Stimulated activated naive CD8-positive, alpha-beta T cell treated with anti-CD3 and anti-CD28 coated beads, Interleukin-15, Interleukin-2, amounts not matched to agents 100 U/mL and 50 U/mL, for 24 hours (primary cell): ENCODE measurements at places on chromosomes 11 and 22.

DNA sequence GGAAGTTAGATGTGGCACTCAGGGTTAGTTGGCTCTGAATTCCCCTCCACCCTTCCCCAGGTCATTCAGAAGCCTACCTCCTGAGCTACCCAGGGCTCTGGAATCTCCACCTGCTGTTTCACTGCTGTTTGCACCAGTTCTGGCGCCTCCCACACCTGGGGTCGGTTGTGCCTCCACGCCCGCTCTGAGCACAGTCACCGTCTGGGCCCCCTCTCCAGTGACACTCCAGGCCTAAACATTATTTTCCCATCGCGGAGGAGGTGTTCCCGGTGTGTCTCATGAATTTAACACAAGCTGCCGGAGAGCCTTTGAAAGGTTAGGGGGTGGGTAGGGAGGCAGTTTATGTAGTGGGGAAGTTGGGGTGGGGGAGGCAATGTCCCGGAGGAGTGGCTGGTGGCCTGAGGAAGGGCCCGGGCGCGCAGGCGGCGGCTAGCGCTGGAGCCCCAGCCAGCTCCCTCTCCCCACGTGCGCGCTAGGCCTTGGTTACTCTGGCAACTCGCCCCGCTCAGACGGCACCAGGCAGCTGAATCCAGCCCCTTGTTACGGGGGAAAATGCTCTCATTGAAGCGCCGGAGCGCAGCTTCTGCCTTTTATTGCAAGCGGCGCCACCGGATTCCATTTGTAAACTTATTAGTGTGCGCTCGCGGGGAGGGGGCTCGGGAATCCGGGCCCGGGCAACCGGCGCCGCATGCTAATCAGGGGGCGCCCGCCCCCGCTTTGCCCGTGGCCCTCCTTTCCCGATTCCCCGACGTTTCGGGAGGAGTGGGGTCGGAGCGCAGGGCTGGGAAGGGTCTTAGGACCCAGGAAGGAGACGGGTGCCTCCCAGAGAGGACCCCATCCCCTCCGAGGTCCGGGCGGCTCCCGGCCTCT is 52.4 kb downstream of the GRIK4 start:
- no peak for DNase-seq

DNA sequence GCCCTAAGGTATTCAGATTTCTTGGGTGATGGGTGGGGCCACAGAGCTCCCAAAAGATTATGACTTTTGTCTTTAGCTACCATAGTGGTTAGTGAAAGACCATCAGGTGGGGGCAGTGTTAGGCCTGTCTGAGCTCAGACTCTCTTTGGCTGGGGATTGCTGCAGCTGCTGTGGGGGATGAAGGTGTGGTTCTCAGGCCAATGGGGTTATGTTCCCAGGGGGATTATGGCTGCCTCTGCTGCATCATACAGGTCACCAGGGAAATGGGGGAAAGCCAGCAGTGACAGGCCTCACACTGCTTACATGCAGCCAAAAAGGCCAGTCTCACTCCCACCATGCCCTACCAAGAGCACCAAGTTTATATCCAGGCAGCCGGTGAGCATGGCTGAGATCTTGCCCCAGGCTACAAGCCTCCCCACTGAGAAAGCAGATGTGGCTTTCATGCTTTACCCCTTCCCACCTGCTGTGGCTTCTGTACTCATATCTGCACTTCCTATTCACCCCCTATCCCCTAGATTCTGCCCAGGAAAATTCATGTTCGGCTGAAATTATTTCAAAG is 24.8 kb downstream of the CNTF start:
- DNase-seq, result no peak

- DNase-seq, result no peak
Measured at GRCh38 chr11:103413266-103413888, 304.2 kb downstream of the DYNC2H1 start.

DNA sequence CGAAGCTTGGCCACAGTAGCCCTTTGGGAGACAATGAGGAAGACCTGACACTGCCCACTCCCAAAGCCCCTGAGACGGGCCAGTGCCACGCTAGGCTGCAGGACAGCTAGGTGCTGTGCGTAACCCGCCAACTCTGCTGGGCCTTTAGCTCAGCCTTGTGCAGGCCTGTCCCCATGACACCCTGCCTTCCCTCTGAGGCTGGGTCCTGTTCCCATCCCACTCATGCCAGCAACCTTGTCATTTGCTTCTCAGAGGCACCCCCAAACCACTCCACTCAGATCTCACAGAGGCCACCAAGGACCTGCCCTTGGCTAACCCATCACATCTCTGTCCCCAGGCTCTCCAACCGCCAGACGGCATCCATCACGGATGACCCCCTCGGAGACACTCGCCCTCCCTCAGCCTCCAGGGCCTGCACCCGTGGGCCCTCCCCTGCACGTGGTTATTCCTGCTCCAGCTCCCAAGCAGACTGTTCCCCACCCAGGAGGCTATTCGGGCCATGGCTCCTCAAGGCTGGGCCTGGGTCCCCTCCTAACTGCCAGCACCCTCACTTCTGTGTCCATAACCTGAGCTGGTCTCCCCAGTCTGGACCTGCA is 11.1 kb downstream of the CELSR1 start:
- DNase-seq, result no peak

- DNase-seq, result no peak
Measured at GRCh38 chr11:130441719-130442118, 6.7 kb upstream of the ADAMTS15 start.

DNA sequence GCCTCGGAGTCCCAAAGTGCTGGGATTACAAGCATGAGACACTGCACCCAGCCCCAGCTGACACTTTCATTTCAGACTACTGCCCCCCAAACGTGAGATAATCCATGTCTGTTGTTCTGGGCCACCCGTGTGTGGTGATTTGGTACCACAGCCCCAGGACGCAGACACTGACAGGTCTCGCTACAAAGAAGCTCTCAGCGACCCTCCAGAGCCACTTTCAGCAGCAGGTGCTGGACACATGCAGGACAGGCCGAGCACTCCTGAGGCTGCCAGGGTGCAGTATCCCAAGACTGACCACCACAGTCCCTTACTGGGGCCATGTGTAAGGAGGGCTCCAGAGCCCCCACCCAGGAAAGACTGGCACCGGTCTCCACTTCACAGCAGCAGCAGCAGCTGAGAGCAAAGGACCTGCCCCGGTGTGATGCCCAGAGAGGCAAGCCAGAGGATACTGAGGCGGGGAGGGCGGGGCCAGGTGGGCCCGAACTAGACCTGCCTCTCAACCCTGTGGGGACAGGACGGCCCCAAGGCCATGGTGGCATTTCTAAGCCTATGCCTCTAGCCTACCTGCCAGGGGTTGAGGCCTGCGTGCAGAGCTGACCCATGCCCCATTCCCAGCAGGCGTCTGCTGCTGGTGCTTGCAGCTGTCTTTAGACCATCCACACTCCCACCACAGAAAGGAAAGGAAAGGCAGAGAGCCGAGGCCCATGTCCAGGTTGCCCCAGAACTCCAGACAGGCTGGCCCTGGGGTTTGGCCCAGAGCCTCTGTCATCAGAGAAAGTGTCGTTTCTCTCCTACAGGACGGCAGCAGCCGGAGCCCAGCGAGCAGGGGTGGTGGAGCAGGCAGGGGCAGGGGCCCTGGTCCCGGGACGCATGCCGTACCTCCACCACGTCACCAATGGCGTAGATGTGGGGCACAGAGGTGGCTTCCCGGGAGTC is 28.0 kb upstream of the GNB1L start:
- DNase-seq, result no peak

DNA sequence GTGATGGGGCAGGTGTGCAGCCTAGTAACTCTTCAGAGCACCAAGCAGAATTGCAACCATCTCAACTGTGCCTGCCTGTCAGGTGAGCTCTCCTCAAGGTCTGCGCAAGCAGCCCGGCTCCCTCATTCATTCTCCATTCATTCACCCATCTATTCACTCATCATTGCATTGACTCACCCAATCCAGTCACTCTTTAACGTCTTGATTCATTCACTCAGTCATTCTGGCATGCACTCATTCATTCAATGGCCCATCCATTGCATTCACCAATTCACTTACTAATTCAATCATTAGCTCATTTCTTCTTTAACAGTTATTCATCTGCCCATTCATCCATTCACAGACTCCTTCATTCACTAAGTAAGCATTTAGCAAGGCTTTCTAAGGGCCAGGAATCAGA is 111.8 kb downstream of the PDE2A start:
- DNase-seq, result no peak

DNA sequence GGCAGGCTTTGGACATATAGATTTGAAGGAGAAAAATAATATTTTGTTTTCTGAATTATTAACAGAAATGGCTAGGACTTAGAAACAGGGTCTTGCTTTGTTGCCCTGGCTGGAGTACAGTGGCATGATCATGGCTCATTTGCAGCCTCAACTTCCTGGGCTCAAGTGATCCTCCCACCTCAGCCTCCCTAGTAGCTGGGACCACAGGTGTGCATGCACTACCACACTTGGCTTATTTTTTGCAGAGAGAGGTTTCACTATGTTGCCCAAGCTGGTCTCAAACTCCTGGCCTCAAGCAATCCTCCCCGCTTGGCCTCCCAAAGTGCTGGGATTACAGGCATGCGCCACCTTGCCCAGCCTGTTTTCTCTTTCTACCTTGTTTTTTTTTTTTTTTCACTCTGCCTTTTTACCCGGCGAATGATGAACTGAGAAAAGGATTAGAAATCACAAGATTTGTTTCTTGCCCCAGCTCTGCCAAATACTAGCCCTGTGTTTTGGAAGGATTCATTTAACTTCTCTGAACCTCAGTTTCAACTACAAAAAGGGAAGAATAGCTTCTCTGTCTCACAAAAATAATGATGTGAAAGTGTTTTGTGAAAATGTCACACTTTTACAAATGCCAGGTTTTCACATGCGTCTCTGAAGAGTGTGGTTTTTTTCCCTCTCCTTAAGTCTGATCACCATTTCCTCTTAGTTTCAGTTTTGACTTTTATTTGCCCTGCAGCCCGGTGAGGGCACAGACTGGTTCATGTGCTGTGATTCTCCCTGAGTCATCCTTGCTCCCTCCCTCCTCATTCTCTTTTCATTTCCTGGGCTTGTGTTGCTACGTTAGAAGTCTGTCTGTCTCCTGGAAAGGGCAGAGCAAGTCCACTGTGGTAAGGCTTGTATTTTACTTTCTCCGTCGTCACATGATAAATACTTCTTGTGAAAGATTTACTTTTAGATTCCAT is 67.7 kb downstream of the BCL2L13 start:
- DNase-seq, result peak; percentile 43

DNA sequence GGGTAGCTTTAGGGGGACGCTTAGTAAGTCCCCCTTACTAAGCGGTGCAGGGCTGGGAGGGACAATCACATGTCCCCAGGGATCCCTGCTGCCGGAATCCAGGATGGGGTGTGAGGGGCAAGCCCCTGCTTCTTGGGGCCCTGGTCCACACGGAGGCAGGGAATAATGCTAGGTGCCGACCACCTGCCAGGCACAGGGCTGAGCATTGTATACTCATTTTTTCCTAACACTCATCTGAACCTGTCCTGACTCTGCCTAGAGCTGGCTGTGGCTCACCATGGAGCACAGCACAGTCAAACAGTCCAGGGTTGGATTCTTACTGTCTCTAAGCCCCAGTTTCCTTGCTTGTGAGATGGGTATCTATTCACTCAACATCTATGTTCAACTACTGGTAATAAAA is 1.4 kb upstream of the LTBP3 start:
- DNase-seq, result no peak

GRCh38 chr11:115925568-115926090 is 421.4 kb upstream of the CADM1 start:
- DNase-seq, result no peak

DNA sequence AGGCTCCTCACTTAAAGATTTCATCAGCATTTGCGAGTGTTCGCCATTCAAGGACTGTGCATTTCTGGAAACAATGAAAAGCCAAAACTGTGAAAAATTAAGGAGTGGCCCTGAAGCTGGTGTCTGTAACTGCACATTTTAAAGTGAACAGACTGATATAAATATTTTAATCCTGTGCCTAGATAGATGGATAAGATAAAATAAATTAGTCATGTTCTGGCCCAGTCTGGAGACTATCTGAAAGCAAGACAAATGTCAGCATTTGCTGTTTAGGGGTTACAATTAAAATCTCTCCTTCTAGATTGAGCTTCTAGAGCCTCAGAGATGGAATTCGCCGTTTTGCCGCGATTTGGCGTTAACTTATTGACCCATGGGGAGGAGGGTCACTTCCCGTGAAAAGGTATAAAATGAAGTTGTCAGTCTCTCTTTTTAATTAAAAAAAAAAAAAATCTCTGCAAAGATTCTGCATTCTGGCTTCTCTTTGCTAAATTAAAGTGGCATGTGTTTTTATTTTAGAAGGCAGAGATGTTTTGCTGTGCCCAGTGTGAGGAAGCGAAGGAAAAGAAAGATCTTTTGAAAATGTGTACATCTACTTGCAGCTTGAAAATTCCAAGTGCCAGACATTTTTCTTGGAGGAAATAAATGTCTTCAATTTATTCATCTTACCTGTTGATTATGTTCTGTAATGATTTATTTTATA is 79.7 kb upstream of the WNT7B start:
- DNase-seq, result no peak

DNA sequence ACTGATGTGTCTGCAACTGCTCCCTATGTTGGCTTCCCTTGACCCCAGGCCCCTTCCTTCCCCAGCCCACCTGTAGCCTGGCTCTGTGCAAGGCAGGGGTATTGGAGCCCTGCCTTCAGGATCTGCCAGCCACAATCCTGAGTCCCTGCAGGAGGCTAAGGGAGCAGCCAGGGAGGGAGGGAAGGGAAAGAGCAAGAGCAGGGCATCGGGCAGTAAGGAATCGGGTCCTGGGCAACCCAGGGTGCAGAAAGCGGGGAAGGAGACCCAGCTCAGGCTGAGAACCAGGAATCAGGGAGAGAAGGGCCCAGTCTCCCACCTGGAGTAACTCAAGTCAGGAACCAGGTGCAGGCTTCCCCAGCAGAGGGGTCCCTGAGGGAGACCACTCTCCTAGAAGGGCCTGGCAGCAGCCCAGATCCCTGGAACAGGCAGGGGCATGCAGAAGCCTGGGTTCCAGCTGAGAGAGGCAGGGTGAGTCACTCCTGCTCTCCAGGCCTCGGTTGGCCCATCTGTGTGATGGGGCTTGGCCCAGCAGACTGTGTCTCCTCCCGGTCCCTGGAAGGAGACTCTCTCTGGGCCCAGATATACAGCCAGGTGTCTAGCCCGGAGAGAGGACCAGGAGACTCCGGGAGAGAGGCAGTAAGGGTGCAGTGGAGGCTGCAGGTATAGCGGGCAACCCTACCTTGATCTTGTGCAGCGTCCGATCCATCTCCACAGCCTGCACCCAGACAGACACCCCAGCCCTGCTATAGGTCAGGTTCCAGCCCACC is 13.4 kb downstream of the STARD10 start:
- DNase-seq, result no peak

- no peak for DNase-seq
Measured at GRCh38 chr22:49241174-49241851, 586.4 kb downstream of the BRD1 start.

DNA sequence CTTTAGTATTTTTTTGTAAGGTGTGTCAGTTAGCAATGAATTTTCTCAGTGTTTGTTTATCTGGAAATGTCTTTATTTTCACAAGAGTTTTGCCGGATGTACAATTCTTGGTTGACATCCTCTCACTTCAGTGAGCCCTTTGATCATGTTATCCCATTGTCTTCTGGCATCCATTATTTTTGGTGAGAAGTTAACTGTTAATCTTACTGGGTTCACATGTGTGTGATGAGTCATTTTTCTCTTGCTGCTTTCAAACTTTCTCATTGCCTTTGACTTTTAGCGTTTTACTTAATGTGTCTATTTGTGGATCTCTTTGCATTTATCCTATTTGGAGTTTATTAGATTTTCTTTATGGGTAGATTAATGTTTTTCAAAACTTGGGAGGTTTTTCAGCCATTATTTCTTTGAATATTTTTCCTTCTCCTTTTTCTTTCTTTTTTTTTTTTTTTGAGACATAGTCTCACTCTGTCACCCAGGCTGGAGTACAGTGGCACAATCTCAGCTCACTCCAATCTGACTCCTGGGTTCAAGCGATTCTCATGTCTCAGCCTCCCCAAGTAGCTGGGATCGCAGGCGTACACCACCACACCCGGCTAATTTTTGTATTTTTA is 100.5 kb upstream of the RRM1 start:
- no peak for DNase-seq

- DNase-seq, result no peak
Measured at GRCh38 chr22:43381693-43382092, 30.1 kb upstream of the MPPED1 start.
